Chondrocyte (in vitro differentiated cells): ENCODE measurements at places on chromosomes 2 and 18.
A peak's percentile ranks its signal among the peaks of the same experiment; 100 is the strongest.

GRCh38 chr18:11419338-11419737 lies 190.1 kb upstream of the SLC35G4 start:
- no peaks in the 10 kb centered on the region for H3K27me3 ChIP-seq
- no peak overlapping the region for H3K4me3 ChIP-seq
- no peaks in the 10 kb centered on the region for H3K36me3 ChIP-seq
- DNase-seq = no peak
- H3K4me1 ChIP-seq = peaks cover 7% of the 10 kb centered on the region
- no peak overlapping the region for H3K27ac ChIP-seq

GRCh38 chr2:120239488-120240287 lies 13.0 kb upstream of the RALB start:
- H3K27me3 ChIP-seq = no peaks in the 10 kb centered on the region
- no peaks in the 10 kb centered on the region for H3K36me3 ChIP-seq
- peak overlapping the region; percentile 32 for H3K27ac ChIP-seq
- H3K4me3 ChIP-seq = no peak overlapping the region
- DNase-seq = no peak

- no peaks in the 10 kb centered on the region for H3K36me3 ChIP-seq
- no peak overlapping the region for H3K4me3 ChIP-seq
- no peak for DNase-seq
- no peak overlapping the region for H3K27ac ChIP-seq
- peaks cover 11% of the 10 kb centered on the region for H3K27me3 ChIP-seq
- no peaks in the 10 kb centered on the region for H3K4me1 ChIP-seq
These were observed 57.9 kb downstream of the CDH7 start for GRCh38 chr18:65808759-65809158.

DNA sequence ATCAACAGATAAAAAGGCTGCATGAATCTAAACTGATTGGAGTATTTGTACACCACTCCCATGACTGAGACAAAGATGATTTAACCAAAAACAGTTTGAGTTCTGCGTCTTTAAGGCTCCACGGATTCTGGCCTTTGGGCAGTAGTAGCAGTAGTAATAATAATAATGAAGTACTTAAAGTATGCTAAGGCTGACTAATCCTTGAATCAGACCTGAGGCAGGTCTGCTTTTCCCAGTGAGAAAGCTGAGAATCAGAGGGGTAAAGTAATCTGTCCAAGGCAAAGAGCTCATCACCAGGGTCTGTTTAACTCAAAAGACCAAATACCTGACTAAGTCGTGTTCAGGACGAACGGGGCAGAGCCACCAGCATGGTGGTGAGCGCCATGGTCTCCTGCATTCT lies 61.4 kb downstream of the ID2 start:
- no peak overlapping the region for H3K4me3 ChIP-seq
- peaks cover 14% of the 10 kb centered on the region for H3K4me1 ChIP-seq
- DNase-seq = no peak
- no peaks in the 10 kb centered on the region for H3K27me3 ChIP-seq
- peaks cover 8% of the 10 kb centered on the region for H3K36me3 ChIP-seq

- H3K4me3 ChIP-seq = no peak overlapping the region
- peaks cover 2% of the 10 kb centered on the region for H3K36me3 ChIP-seq
- no peak for DNase-seq
- peaks cover 11% of the 10 kb centered on the region for H3K4me1 ChIP-seq
These were observed 9.8 kb upstream of the FZD5 start for GRCh38 chr2:207779523-207779922.

- DNase-seq = no peak
- no peak overlapping the region for H3K27ac ChIP-seq
- no peaks in the 10 kb centered on the region for H3K36me3 ChIP-seq
- H3K27me3 ChIP-seq = no peaks in the 10 kb centered on the region
- no peak overlapping the region for H3K4me3 ChIP-seq
These were observed 343.7 kb upstream of the MEX3C start for GRCh38 chr18:51541230-51541629.

DNA sequence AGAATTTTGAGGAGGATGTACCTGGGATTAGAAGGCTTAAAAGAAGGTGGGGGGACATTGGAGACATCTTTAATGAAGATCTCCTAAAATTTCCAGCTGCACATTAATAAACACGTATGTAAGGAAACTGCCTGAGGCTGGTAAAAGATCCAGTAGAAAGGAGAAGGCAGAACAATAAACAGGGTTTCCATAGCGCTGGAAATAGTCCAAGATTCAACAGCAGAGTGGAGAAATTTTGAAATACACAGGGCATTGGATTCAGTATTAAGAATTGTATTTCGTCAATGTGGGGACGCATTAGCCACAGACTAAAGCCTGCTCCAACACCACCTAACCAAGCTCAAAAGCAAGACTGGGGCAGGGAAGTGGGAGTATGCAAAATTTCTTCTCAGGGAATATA lies 606.9 kb upstream of the NRXN1 start:
- H3K27me3 ChIP-seq = no peaks in the 10 kb centered on the region
- H3K4me1 ChIP-seq = no peaks in the 10 kb centered on the region
- no peak overlapping the region for H3K4me3 ChIP-seq

DNA sequence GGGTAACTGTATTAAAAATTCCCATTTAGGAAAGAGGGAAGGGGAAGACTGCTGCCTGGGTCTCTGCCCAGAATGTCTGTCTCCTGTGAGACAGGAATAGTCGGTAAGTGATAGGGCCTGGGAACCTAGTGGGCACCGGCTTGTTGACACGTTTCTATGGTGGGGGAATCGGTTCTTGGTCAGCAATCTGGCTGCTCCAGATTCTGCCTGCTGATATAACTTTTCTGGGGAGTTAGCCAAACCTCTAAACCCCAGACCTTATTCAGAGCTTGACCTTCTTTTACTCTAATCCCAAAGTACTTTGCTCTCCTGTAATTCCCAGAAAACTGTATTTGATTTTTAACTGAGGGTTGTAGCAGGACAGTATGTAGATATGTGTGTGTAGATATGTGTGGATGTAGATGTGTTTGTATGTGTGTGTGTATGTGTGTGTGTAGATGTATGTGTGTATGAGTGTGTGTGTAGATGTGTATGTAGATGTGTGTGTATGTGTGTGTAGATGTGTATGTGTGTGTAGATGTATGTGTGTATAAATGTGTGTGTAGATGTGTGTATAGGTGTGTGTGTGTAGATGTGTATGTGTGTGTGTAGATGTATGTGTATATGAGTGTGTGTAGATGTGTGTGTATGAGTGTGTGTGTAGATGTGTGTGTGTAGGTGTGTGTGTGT lies 61.8 kb upstream of the TXNDC2 start:
- H3K4me3 ChIP-seq = no peak overlapping the region
- peaks cover 31% of the 10 kb centered on the region for H3K4me1 ChIP-seq
- DNase-seq = no peak

GRCh38 chr18:75854174-75854573 lies 426.7 kb upstream of the SMIM21 start:
- H3K27me3 ChIP-seq = no peaks in the 10 kb centered on the region
- no peaks in the 10 kb centered on the region for H3K4me1 ChIP-seq
- no peak overlapping the region for H3K27ac ChIP-seq
- no peak for DNase-seq

DNA sequence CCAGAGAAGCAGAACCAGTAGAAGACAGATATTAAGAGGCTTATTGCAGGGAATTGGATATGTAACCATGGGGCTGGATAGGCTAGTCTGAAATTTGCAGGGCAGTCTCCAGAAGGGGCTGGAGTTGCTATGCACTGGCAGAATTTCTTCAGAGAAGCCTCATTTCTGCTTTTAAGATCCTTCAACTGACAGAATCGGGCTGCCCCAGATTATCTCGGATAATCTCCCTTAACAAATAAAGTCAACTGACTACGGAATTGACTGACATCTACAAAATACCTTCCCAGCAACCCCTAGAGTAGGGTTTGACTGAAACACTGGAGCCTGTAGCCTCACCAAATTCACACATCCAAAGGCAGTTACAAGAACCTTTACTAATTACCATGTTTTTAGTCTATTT lies 136.4 kb downstream of the SOCS6 start:
- no peak for DNase-seq
- no peaks in the 10 kb centered on the region for H3K36me3 ChIP-seq
- peaks cover 16% of the 10 kb centered on the region for H3K4me1 ChIP-seq
- no peaks in the 10 kb centered on the region for H3K27me3 ChIP-seq
- no peak overlapping the region for H3K4me3 ChIP-seq
- H3K27ac ChIP-seq = no peak overlapping the region

DNA sequence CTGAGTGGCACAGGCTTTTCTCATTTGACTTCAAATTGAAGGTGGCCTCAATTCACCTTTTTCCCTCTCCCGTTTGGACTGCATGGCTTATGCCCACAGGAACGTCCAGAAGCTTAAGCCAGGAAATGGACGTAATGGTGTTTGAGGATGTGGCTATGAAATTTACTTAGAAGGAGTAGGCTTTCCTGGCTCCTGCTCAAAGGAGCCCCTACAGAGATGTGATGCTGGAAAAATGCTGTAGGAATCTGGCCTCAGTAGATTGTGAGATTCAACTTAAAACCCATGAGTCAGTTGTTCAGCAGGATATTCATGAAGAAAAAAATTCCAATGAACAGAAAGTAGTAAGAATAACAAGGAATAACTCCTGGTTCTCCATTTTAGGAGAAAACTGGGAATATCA lies 129.0 kb downstream of the ICOS start:
- no peak overlapping the region for H3K4me3 ChIP-seq
- no peak for DNase-seq
- peaks cover 10% of the 10 kb centered on the region for H3K4me1 ChIP-seq
- peaks cover 3% of the 10 kb centered on the region for H3K27me3 ChIP-seq
- H3K36me3 ChIP-seq = no peaks in the 10 kb centered on the region

DNA sequence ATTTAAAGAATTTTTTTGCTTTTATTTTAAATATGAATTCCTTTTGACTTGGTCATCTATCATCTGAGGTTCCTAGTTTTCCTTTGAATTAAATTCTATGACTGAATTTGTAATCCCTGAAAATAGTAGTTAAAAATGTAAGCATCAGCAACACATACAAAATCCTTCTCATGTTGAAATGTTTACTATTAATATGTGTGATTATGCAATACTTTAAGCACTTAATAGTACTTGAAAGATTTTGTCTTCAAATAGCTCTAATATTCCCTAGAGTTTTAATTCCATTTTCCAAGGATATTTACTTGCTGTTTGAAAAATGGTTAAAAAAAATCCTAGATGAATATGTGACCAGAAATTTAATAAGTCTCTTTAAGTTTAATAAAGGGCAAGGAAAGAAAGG lies 26.6 kb upstream of the SPATS2L start:
- no peaks in the 10 kb centered on the region for H3K36me3 ChIP-seq
- no peak overlapping the region for H3K27ac ChIP-seq
- peaks cover 6% of the 10 kb centered on the region for H3K4me1 ChIP-seq
- H3K27me3 ChIP-seq = no peaks in the 10 kb centered on the region
- H3K4me3 ChIP-seq = no peak overlapping the region
- DNase-seq = no peak

- peaks cover 74% of the 10 kb centered on the region for H3K4me1 ChIP-seq
- H3K36me3 ChIP-seq = no peaks in the 10 kb centered on the region
- DNase-seq = no peak
- H3K27me3 ChIP-seq = no peaks in the 10 kb centered on the region
These were observed 380.4 kb downstream of the TNS1 start for GRCh38 chr2:217622205-217623060.

- no peaks in the 10 kb centered on the region for H3K27me3 ChIP-seq
- DNase-seq = no peak
- peak overlapping the region; percentile 2 for H3K4me3 ChIP-seq
- H3K4me1 ChIP-seq = peaks cover 63% of the 10 kb centered on the region
These were observed 80.0 kb upstream of the ZNF532 start for GRCh38 chr18:58784601-58785137.

DNA sequence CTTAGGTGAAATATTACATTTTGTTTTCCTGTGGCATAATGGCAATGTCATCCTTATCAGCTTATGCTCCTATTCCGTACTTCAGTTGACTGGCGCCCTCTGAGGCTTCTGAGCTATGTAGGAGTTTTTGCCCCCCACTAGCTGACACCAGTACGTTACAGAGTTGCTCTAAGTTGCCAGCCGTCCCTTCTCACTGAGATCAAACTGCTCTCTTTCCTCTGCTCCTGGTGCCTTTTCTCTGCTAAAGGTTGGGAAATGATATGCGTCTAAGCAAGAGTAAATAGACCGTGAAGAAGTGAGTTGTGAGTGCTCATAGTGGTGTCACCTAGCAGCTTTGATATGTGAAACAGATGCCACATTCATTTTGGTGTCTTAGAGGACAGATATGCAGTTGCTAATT lies 99.2 kb downstream of the RAPGEF4 start:
- H3K27ac ChIP-seq = no peak overlapping the region
- DNase-seq = no peak
- no peaks in the 10 kb centered on the region for H3K36me3 ChIP-seq
- no peak overlapping the region for H3K4me3 ChIP-seq
- peaks cover 8% of the 10 kb centered on the region for H3K4me1 ChIP-seq

GRCh38 chr18:78939734-78940494 lies 39.7 kb upstream of the SALL3 start:
- no peak overlapping the region for H3K27ac ChIP-seq
- H3K4me3 ChIP-seq = no peak overlapping the region
- no peaks in the 10 kb centered on the region for H3K27me3 ChIP-seq
- H3K4me1 ChIP-seq = no peaks in the 10 kb centered on the region
- DNase-seq = no peak

DNA sequence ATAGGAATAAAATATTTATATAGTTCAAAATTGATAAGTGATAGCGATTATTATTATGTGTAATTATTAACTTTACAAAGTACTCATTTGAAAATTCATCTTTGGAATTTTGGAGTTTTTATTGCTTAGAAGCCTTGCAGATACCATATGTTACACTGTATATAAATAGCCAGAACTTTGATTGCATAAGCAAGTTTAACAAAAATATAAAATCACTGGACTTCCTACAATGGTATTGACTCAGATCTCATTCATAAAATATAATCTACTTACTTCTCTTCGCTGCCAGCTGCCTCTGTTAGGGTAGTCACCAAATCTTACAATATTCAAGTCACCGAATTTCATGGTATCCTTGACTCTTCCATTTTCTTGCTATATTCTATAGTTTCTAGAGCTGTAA lies 22.5 kb downstream of the KLHL14 start:
- DNase-seq = no peak
- no peaks in the 10 kb centered on the region for H3K4me1 ChIP-seq
- no peak overlapping the region for H3K27ac ChIP-seq

DNA sequence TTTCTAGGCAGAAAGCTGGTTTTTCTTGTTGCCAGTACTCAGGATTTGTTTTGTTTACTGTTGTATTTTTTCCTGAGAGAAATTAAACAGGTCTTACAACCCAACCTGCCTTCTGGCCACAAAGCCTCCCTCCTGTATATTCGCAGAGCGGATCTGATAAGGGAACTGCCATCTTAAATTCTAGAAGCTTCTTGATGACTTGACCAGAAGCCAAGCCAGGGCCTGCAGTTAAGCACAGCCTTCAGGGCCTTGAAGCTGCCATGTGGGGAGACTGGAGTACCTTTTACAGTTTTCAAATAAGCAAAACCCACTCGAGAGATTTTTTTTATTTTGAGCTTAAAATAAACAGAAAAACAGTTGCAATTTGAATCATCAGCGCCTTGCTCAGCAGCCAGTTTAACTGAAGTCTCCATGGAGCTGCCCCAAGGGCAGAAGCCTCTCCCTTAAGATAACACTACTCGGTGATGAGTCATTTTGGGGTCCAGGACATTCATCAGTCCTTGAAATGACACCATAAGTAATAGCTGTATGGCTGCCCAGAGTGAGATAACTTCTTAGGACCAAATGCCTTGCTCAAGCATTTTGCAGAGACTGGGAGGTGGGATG lies 51.5 kb upstream of the PHLPP1 start:
- H3K4me3 ChIP-seq = no peak overlapping the region
- no peaks in the 10 kb centered on the region for H3K36me3 ChIP-seq
- peaks cover 8% of the 10 kb centered on the region for H3K4me1 ChIP-seq
- no peak overlapping the region for H3K27ac ChIP-seq
- no peaks in the 10 kb centered on the region for H3K27me3 ChIP-seq

- H3K4me1 ChIP-seq = peaks cover 22% of the 10 kb centered on the region
- H3K36me3 ChIP-seq = peaks cover 6% of the 10 kb centered on the region
- DNase-seq = no peak
- H3K27ac ChIP-seq = no peak overlapping the region
- peaks cover 12% of the 10 kb centered on the region for H3K27me3 ChIP-seq
- no peak overlapping the region for H3K4me3 ChIP-seq
These were observed 2.8 kb upstream of the INPP4A start for GRCh38 chr2:98441706-98442450.
